ENCODE measurements at places on chromosomes 6 and 20.

DNA sequence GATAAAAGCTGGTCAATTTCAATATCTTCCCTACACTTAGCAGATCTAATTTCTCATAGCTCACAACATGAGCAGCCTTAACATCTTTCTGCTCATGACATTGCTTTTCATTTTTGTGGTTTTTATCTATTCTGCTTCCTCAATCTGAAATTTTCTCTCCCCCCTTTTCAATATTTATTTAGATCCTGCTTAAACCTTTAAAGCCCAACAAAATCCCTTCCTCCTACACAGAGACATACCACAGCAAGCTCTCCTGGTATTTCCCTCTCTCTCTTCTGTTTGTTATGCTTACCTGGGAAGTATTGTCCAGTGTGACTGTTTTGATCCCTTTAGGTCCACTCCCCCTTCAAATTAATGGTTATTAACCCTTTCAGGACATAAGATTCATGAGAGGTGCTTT lies 582.5 kb downstream of the RFPL4B start:
- DNase-seq: no peak

- DNase-seq: no peak
These were observed 859.8 kb downstream of the MAFB start for GRCh38 chr20:39829256-39829655.

- DNase-seq: no peak
These were observed 447.9 kb downstream of the TFAP2B start for GRCh38 chr6:51266604-51267003.

GRCh38 chr6:118645395-118645794 lies 6.0 kb downstream of the CEP85L start:
- DNase-seq: no peak

GRCh38 chr6:80550748-80551147 lies 444.3 kb downstream of the BCKDHB start:
- DNase-seq: no peak

- peak; percentile 91 for DNase-seq
These were observed 44.4 kb upstream of the LOC128125822 start for GRCh38 chr6:63527658-63528514.

DNA sequence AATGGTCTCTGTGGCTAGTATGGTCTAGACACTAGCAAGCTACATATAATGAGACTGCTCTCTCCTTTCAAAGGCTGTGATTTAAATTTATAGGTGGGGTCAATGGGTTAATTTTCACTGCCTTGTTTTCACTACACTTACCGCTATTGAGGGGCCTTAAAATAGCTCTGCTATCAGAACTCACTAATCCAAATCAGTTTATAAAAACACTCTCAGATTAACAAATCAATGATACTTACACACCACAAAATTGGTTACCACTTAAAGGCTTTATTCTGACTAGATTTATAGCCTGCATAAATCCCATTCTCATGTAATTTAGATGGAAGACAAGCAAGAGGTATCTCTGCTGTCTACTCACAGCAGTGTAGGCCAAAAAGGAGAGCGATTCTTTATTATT lies 313.0 kb upstream of the AGPAT4 start:
- DNase-seq: no peak

DNA sequence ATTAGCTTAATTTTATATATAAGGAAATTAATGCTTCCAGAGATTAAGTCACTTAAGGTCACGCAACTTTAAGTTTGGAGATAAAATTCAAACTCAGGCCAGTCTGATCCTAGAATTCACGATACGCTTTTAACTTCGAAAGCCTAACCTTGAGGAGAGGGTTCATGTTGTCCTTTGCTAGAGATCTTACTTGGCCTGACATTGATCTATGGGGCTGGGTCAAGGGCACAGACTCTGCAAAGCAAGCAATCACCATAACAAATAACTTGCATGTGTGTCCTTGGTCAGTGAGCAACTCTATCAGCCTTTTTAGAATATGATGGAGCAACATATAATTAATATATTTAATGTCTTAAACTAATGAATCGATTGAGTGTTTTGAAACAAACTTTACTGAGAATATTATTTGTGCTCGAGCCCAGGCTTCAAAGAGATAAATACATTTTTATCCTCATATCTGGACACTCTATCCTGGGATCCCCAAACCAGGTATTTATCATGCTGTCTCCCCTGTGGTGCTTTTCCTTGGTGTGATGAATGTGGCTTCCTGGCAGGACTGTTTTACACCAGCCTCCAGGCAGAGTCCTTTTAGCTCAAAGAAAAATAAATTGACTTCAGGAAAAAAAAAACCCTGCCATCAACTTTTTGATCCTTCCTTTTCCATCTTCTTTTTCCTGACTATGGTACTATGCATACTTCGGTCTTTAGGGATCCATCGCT lies 29.1 kb downstream of the RPS12 start:
- no peak for DNase-seq

DNA sequence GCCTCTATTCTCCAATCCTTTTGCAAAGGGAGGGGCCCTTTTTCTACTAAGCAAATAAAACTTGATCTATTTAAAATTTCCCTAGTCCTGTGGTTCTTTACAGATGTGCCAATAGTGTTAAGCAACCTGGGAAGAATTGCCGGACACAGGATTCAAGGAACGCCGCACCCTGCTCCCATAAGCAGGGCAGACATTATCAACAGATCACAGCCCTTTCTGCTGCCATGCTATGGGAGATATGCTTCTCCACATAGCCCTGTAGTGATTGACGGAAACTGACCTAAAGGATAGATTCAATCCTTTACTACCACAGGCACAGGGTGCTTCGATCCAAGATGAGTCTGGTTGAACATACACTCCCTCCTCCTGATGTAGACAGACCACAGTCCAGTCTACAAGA lies 118.4 kb upstream of the TRAF3IP2 start:
- DNase-seq: no peak

- DNase-seq: no peak
These were observed 7.2 kb downstream of the SNX21 start for GRCh38 chr20:45840700-45841198.

GRCh38 chr20:2930538-2930937 lies 57.3 kb downstream of the PTPRA start:
- no peak for DNase-seq

DNA sequence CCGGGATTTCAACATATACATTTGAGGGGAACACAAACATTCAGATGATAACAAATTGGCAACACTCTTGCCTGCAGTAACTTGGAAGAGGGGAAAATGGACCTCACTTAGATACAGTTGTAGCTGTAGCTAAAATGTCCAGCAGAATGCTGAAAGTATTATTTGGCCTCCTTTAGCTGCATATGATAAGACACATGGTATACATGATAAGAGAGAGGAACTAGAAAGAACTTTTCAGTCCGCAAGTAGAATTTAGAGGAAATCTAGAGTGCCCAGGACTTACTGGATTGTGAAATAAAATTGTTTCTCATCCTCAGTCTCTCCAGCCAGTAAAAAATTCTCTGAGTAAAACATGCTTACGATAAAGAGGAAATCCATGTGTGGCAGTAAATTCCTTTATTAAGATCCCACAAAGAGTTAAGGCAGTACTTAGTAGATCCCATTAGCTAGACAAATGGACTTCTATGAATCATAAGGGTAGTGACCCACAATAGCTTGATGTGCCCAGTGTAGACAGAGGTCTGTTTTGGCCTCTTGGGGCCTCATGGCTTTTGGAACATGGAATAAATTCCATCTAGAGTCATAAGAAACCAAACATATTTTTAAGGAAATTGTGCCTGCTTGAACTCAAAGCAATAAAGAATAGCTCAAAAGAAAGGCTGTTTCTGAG lies 87.9 kb upstream of the RBM24 start:
- no peak for DNase-seq

- DNase-seq: no peak
These were observed 1.4 kb downstream of the C6orf52 start for GRCh38 chr6:10692965-10693538.

- DNase-seq: no peak
These were observed 91.0 kb downstream of the PKHD1 start for GRCh38 chr6:51996296-51996947.

DNA sequence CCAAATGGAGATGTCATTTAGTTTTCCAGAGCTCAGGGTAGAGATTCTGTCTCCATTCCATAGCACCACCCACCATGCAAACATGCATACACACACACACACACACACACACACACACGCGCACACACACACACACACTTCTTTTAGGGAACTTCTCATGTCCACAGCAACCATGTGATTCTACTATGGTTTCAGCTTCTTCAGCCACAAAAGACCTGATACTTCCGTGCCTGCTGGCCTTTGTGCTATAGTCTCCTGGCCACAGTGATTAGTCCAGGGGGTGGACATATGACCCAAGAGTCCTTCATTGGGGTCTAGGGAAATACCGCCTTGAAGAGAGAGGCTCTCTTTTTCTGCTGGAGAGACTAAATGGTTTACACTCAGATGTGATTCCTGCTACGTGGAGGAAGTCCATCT lies 53.5 kb downstream of the CARMIL1 start:
- DNase-seq: no peak

DNA sequence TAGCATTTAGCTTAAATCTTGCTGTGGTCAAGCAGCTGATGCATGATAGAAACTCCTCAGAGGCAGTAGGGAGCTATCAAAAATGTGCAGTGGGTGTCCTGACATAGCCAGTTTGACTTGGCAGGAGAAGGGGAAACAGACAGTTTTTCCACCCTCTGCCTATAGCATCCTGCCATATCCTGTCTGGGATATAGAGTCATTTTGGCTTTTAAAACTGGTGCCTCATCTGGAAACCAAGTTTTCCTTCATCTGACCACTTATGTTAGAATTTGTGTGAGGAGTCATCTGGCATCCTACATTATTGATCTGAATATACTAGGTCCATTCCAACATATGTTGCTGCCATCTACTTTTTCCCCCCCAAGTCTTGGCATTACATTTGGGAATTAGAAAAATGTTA lies 284.1 kb downstream of the CD109 start:
- no peak for DNase-seq

GRCh38 chr6:89010825-89011224 lies 47.4 kb upstream of the RNGTT start:
- no peak for DNase-seq

DNA sequence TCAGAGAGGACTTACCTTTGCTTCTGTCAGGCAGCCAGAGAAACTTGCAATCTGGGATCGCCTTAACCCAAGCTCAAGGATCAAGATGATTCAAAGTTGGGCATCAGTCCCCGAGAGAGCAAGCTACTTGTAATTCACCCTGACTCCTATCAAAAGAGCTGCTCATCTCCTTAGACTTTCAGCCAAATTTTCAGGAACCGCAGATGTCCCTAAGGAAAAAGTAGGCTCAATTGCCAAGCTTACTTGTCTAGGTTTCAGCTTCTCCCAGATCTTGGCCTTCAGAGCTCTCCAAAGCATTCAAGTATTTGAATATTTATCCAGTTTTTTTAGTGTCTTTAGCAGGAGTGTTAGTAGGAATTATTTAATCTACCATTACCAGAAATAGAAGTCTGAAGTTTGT lies 434.1 kb upstream of the MMS22L start:
- DNase-seq: no peak

DNA sequence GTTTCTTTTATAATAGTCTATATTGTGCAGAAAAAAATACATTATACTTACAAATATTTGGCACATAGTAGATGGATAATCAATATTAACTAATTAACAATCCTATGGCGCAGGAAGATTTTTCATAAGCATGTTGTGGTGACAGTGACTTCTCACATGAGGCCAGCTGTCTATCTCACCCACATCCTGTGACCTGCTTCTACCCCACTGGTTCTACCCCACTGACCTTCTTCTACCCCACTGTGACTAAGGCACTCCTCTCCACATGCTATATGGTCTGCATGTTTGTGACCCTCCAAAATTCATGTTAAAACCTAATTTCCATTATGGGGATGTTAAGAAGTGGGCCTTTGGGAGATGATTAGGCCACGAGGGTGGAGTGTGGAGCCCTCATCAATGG lies 394.8 kb upstream of the AGPAT4 start:
- DNase-seq: no peak

- no peak for DNase-seq
These were observed 334.8 kb downstream of the NRN1 start for GRCh38 chr6:5671601-5672559.

DNA sequence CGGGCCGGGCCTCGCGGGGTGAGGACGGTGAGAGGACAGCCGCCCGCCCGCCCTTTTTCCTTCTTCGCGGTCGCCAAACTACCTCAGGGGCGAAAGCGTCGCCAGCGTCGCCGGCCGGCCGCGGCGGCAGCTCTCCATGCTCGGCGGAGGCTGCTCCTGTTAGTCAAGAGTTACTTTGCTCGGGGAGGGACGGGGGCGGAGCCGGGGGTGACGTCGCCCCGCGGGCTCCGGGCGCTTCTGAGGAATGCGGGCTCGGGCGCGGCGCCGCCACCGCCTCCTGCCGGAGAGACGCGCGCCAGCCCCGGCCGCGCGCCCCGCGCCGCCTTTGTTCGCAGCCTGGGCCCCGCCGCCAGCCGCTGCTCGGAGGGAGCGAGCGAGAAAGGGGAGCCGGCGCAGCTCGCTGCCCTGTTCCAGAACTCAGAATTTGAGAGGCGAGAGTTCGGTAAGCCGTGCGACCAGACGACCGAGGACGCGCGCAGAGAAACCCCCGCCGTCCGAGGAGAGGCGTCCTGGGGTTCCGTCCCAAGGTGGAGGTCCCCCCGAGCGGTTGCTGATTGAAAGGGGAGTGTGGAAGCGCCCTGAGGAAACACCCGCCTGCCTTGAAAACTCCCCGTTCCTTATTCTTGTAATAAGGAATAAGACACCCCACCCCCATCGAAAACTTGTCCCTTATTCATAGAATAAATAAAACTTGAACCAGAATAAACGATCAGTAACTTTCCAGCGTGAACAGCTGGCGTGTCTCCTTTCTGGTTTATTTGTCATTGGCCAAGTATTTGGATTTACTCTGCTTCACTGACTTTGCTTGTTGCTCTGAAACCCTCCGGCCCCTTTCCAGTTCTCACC lies at the start of gene PTPRK:
PTPRK (minus strand) TSS at position 164 of the 846 bp plus-strand sequence. CDS start 241 bp downstream, outside the sequence.
- peak; percentile 63 for DNase-seq

DNA sequence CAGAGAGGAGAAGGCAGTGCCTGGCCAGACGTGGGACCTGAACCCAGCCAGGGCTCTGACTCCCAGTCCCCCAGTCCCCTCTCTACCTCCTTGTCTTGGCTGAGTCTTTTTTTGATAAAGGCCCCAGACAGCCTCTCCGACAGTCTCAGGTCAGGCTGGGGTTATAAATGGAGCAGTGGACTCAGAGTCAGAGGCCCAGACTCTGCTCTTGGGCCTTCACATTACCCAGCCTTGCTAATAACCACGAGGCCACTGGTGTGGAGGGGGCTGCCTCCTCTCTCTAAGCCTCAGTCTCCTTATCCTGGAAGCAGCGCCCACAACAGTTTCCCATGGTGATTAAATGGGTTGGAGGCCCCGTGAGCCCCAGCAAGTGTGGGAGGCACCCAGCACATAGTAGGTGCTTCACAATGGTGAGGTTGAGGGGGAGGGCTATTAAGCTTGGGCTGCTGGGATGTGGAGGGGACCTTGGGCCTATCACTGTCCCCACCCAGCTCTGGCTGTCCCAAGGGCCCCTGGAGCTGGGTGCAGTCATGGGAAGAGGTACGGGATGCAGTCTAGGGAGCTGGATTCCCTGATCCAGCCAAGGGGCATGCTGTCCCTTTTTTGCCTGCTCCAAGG lies 35.7 kb downstream of the TGM2 start:
- no peak for DNase-seq

DNA sequence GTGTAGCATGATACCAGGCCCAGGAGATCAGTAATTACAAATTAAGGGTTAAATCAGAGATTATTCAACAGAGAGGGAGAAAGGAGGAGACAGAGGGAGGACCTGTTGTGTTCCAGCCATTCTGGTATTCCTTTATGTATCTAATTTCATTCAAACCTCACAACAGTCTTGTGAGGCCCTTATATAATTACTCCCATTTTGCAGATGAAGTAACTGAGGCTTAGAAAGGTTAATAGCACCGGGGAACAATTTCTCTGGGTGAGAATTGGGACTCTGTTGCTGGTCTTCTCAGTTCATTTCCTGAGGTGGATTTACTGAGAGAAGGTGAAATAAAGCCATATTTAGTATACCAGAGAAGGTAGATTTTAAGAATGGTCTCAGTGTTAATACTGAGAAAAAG lies 66.6 kb downstream of the C6orf52 start:
- DNase-seq: no peak
